ENCODE measurements at places on chromosomes 3 and 15. TPM values are rescaled to one million over a fixed set of nuclear protein-coding genes. Genes with fewer than 3 reads are reported as not detected.

DNA sequence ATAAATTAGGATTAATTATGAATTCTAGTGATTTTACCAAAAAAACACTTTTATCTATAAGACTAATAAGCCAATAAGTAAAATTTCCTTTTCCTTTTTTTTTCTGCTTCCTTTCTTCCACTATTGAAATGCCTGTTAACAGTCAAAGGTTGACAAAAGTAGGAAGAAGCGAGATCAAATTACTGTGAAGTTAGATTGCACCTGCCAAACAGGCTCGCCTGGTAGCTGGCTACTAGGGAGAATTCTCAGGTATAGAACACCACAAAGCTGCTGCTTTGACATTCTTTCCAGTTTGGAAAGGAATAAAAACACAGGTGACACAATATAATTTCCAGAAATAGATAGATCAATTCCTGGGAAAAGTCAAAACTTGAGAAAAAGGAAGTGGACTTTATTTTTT, 749.0 kb downstream of the NSUN3 start:
- H3K4me3 ChIP-seq, result no peak overlapping the region
- no peaks in the 10 kb centered on the region for H3K27me3 ChIP-seq
- no peaks in the 10 kb centered on the region for H3K36me3 ChIP-seq
- H3K27ac ChIP-seq, result no peak overlapping the region
- no peaks in the 10 kb centered on the region for H3K4me1 ChIP-seq
- DNase-seq, result peak; percentile 49

- no peak for DNase-seq
- H3K4me3 ChIP-seq, result no peak overlapping the region
- no peak overlapping the region for H3K27ac ChIP-seq
- H3K27me3 ChIP-seq, result no peaks in the 10 kb centered on the region
These were observed 29.8 kb upstream of the APOD start for GRCh38 chr3:195613468-195614069.

- no peaks in the 10 kb centered on the region for H3K27me3 ChIP-seq
- no peaks in the 10 kb centered on the region for H3K4me1 ChIP-seq
- H3K4me3 ChIP-seq, result no peak overlapping the region
These were observed 429.3 kb upstream of the AZI2 start for GRCh38 chr3:28777806-28778475.

DNA sequence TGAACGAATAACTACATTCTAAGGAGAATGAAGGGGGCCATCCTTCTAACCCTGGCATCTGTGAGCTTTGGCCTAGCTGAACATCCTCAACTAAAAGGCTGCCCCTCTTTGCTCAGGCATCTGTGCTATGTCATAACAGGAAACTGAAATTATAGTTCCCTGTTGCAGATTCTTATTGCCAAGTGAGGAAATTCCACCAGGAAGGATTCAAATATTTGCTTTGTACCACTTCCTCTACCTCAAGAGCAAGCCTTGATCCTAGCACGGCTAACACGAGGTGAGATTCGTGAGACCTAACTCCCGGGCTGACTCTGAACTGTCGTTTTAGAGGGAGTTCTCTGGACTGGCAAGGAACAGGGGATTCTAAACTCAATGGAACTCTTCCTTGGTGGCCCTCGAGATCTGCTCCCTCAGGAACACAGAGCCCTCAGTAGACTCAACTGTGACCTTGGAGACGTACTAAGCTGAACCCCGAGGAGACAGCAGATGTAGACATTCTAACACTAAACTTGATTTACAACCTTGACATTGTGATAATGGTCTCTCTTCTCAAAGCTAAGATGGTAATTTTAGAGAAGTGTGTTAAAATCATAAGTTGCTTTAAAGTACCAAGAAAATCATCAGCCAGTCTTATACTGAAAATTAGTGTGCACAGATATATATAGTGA, 4.2 kb downstream of the SPG21 start:
- no peaks in the 10 kb centered on the region for H3K27me3 ChIP-seq
- H3K27ac ChIP-seq, result no peak overlapping the region
- H3K36me3 ChIP-seq, result no peaks in the 10 kb centered on the region
- H3K4me1 ChIP-seq, result no peaks in the 10 kb centered on the region

The FILIP1L gene
- not detected for total RNA-seq

DNA sequence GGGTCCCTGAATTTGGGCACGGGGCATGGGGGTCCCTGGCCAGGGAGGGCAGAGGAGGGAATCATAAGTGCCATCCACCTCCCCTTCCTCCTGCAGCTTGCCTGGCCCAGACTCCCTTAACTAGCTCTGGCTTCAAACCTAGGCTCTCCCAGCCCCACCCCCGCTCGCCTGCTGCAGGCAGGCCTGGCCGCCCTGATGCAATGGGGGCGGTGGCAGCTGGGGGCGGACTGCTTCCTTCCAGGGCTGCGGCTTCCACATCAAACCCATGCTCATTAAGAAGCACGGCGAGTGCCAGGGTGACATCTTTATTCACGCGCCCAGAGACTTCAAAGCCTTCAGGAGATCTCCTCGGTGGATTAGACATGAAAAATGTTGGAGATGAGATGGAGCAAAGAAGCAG, 123.1 kb downstream of the TPRA1 start:
- H3K4me1 ChIP-seq, result no peaks in the 10 kb centered on the region
- H3K4me3 ChIP-seq, result no peak overlapping the region
- H3K27ac ChIP-seq, result no peak overlapping the region
- DNase-seq, result peak; percentile 60
- no peaks in the 10 kb centered on the region for H3K36me3 ChIP-seq

The FAM174B gene
- 25.1 TPM for total RNA-seq

The CPNE9 gene
- total RNA-seq, result 7.8 TPM

The GALNT15 gene
- not detected for total RNA-seq

GRCh38 chr3:98551754-98552153, 20.0 kb downstream of the GPR15 start:
- no peaks in the 10 kb centered on the region for H3K27me3 ChIP-seq
- no peak for DNase-seq
- no peaks in the 10 kb centered on the region for H3K4me1 ChIP-seq
- H3K36me3 ChIP-seq, result no peaks in the 10 kb centered on the region
- no peak overlapping the region for H3K4me3 ChIP-seq

GRCh38 chr3:128352326-128352725, 114.4 kb downstream of the DNAJB8 start:
- H3K27ac ChIP-seq, result no peak overlapping the region
- no peak for DNase-seq
- H3K36me3 ChIP-seq, result no peaks in the 10 kb centered on the region
- no peak overlapping the region for H3K4me3 ChIP-seq

Data from GM23338 (cell line).